ENCODE measurements at places on chromosomes 4 and X.

GRCh38 chrX:48983896-48984295, 12.3 kb upstream of the KCND1 start:
- no peak for DNase-seq

DNA sequence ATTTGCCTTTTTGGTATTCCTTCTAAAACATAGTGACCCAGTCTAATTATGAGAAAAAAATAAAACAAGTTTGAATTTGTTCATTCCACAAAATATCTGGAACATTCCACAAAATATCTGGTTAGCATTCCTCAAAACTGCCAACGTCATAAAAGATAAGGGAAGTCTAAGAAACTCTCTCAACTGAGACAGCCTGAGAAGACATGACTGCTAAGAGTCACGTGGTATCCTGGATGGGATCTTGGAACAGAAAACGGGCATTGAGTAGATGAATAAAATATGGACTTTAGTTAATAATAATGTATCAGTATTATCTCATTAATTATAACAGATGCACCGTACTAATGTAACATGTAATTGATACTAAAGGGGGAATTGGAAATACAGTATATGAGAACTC, 280.9 kb downstream of the ARAP2 start:
- no peak for DNase-seq

DNA sequence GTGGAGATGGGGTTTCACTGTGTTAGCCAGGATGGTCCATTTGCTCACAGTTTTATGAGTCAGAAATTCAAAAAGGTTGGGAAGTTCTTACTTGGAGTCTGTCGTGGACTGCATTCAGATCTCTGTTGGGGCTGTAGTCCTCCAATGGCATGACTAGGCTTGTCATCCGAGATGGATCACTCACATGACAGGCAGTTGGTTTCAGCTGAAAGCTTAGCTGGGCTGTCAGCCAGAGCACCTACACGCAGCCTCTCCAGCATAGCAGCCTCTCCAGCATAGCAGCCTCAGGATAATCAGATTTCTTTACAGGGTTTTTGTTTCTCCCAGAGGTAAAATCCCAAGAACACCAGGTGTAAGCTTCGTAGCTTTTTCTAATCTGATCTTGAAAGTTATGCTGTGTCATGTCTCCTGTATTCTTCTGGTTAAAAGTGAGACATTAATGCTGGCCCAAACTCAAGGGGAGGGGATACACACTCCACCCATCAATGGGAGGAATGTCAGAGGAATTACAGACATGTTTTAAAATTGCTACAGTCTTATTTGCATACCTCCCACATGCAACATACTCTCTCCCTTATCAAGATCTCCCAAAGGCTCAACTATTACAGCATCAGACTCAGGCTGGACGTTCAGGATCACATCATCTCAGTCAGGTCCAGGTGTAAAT, 31.6 kb upstream of the SOD3 start:
- no peak for DNase-seq

GRCh38 chrX:9662148-9662547, 103.5 kb downstream of the GPR143 start:
- no peak for DNase-seq

DNA sequence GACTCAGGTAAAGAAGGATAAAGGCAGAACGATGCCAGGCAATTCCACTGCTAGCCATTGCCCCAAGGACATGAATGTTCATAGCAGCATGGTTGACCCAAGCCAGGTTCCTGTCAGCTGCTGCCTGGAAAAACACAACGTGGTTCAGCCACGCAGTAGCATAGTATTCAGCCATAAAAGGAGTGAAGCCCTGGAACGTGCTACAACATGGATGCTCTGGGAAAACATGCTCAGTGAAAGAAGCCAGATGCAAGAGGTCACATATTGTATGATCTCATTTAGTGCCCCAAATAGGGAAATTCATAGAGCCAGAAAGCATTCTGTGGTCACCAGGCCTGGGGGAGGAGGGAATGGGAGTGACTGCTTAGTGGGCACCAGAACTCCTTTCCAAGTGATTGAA, 129.8 kb downstream of the GPR143 start:
- no peak for DNase-seq

- no peak for DNase-seq
Observed at GRCh38 chrX:136755411-136755810, 25.3 kb downstream of the ARHGEF6 start.

GRCh38 chrX:140507982-140508305, 3.1 kb upstream of the SOX3 start:
- DNase-seq, result no peak

DNA sequence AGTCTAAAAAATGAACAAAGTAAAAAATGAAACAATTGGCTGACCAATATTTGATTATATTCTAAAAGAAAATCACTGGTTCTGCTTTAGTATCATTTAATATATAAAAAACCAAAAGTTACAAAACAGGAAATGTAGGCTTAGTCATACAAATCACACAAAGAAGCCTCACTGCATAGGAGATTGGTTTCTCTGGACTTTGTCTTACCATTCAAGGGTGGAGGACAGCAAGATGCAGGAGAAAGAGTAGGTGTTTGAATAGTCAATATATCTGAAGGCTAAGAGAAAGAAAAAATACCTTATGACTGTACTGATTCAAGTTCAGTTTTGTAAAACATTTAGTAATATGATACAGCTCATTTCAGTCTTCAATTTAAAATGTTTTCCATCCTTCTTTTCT, 28.6 kb upstream of the TAF9B start:
- DNase-seq, result no peak

GRCh38 chrX:50941638-50942037, 31.1 kb downstream of the BMP15 start:
- DNase-seq, result no peak

DNA sequence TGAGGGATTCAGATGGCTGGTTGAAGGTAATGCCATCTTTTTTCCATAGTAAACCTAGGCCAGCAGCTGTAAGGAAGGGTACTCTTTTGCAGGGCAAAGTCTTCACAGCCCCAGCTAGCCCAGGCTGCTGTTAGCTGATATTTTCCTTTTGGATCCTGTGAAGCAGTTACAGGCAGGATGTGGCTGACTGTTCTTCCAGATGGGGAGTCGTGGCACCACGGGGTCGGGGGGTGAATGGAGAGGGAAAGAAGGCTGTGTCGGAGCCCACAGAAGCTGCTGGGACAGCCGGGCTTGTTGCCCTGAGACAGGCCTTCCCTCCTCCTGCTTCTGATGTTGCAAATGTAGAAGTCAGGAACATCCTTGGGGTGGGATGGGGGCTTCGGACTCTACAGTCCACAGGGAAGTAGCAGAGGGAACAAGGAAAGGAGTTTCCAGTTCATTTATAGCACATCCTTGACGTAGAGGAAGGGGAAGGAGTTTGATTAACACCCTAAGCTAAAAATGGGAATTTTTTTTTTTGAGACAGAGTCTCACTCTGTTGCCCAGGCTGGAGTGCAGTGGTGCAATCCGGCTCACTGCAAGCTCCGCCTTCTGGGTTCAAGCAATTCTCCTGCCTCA, 64.6 kb upstream of the TMEM150C start:
- DNase-seq, result no peak

DNA sequence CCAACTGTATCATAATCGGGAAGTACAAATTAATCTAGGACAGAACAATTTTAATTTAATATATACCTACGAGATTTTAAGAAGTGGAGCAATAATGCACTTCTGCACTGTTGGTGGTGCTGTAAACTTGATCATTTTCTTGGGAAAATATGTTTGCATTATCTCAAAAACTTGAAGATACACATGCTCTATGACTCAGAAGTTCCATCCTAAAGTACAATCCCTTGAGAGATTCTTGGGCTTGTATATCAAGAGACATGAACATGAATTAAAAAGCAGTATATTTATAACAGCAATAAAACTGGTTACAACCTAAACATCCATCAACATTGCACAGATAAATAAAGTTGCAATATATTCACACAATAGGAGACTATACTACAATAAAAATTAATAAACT, 168.8 kb downstream of the CLCN4 start:
- DNase-seq, result no peak

- DNase-seq, result no peak
Observed at GRCh38 chr4:53055274-53055673, 193.2 kb downstream of the RASL11B start.

DNA sequence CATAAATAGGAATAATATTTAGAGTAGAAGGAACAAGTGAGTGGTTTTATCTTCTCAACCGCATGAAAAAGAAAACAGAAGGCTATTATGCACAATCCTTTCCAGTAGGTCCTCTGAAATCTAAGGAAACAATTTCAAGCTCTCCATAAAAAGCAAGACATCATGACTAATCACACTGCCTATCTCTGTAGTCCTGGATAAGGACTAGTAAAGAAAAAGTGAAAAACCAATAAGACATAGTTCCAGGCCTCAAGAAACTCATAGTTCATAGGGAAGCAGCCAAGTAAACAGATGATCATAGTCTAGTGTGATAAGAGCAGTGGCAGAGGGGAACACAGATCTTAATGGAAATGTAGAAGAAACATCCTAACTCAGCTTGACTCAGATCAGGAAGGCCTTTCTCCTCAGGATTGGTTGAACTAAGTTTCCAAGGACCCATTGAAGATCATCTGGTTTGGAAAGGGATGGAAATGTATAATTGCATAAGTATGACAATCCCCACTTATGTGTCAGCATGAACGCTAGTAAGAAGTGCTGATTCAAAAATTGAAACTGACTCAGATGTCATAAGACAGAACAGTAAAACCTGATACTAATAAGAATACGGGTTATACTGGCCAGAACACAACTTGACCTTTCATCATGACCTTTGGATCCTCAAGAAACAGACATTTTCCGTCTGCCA, 155.3 kb downstream of the GRIA3 start:
- DNase-seq, result no peak

- DNase-seq, result no peak
Observed at GRCh38 chr4:130722361-130722760, 1626.4 kb downstream of the C4orf33 start.

GRCh38 chr4:138317175-138317748, 75.1 kb upstream of the SLC7A11 start:
- no peak for DNase-seq

- DNase-seq, result no peak
Observed at GRCh38 chrX:136256026-136256425, 4.8 kb upstream of the MAP7D3 start.

GRCh38 chr4:74451214-74451661, 6.3 kb downstream of the AREG start:
- no peak for DNase-seq

GRCh38 chr4:100945789-100946188, 401.5 kb downstream of the PPP3CA start:
- no peak for DNase-seq

DNA sequence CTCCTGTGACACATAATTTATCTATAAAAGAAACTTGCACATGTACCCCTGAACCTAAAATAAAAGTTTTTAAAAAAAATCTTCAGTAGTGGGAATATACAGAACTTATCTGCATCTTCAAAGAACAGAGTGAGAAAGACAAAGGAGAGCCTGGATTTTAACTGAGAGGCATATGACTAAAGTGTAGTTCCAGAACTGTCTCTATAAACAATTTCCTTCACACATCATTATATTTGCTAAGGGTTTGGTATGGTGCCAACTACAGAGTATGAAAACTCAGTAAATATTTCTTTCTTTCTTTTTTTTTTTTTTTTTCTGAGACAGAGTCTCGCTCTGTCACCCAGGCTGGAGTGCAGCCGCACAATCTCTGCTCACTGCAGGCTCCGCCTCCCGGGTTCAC, 49.9 kb upstream of the NFKB1 start:
- DNase-seq, result no peak

DNA sequence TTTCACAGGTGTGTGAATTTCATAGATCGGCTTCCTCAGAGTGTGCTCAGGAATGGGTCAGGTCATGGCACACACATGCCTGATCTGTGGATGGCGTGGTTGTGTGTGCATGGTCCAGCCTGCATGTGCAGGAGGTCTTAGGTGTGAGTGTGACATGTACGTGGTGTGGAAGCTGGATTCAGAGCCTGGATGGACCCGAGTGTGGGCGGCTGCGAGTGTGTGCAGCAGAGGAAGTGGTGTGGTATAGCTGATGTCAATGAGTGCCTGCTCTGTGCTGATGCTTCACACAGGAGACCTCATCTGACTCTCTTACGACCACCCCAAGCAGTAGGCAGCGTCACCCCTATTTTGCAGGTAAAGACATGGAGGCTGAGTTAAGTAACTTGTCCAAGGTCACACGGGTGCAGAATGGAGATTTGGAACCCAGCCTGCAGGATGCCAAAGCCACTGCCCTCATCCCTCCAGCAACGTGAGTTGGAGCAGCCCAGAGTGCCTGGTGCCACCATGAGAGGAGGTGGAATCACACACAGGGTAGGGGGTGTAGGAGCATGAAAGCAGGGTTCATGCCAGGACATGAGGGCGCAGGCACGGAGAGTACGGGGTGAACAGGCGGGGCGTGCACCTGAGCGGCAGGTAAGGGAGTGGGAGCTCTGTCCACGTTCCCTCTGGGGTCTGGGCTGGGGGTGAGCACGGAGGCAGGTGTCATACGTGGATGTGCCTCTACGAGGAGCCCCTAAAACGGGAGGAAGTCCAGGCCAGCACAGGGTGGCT, 24.2 kb upstream of the C4orf50 start:
- DNase-seq, result no peak

DNA sequence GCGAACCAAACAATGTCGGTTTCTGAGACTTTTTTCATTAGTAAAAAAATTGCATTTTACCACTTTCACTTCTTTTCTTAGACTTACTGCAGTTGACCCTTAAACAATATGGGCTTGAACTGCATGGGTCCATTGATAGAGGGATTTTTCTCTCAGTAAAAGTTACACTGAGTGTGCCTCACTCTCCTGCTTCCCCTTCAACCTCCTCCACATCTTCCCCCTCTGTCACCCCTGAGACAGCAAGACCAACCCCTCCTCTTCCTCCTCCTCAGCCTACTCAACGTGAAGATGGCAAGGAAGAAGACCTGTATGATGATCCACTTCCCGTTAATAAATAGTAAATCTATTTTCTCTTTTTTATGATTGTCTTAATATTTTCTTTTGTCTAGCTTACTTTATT, 43.4 kb downstream of the TEC start:
- DNase-seq, result no peak

DNA sequence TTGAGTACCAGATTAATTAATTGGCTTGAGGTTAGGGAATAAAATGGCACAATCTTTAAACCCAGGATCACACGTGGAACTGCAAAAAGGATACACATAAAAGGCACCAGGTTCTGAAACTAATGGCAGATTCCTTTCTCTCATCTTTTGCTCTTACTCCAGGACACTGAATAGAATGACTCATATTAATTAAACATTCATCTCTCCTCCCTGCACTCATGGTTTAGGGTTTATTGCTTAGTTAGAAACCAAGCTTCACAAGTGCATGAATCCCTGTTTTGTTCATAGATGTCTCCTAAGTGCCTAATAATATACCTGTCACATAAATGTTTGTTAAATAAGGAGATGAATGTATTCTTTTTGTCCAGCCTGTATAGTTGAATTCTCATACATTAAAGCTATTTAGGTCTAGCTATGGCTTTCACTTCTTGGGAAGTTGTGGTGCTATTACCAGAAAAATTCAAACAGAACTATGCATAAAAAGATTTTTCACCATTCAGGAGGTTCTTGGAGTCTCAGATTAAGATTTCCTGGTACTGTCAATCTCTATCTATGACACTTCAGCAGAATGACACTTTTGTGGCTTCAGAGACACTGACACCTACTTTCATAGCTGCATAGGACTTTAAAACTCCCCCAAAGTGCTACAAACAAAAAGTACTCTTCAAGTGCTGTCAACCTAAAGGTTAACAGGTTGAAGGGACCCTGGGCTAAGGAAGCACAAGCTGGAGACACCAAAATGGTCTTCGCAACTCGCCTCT, 7.4 kb downstream of the CORIN start:
- no peak for DNase-seq
